ENCODE measurements at places on chromosomes 3 and 15.

DNA sequence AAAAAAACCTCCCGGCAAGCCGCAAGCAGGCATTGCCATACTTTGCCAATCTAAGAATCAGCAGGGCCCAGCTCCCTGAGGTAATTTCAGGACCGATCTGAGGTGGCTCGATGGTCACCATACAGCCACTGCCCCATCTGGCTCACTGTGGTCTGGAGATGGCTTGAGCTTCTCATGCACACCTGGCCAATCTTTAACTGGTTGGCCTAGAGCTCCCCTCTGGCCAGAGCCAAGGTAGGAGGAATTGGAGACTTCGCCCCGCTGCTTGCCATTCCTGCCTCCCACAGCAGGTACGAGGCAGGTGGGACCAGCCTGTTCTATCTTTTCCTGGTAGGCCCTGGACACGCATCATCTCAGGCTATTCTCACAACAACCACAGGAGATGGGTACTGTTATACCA lies 10.1 kb downstream of the CYP1A2 start:
- no peak for DNase-seq

DNA sequence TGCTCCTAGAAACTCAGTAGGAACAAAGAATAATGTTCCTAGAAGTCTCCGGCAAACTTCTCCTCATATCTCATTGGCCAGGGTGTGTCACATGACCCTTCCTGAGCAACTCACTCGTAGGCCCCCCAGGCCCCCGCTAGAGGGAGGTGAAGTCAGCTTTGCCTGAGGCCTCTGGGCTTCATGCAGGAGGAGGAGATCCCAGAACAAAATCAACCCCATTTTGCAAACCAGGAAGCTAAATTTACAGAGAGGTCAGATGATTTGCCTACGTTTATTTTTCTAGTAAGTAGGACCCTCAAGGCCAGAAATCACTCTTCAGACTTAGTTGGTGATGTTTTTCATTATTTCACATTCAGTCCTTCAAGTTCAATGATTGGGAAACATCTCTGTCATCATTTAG lies 99.1 kb downstream of the SSR3 start:
- no peak for DNase-seq

DNA sequence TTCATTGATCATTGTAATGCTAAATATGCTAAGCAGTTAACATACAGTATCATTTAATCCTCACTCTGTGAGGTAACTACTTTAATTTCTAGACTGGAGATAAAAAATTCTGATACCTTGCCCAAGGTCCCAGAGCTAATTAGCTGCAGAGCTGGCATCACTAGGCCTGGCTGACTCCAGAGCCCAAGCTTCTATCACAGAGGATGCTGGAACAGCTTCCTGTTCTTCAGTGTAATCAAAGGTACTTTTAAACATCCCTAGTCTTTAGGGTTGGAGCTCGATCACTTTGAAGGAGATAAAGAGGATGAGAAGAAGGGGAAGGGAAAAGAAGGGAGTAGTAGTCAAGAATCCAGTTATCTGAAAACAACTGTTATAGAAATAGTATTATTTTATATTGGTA lies 37.1 kb upstream of the BOC start:
- DNase-seq = no peak

GRCh38 chr3:142019794-142020320 lies 129.5 kb downstream of the TFDP2 start:
- no peak for DNase-seq

DNA sequence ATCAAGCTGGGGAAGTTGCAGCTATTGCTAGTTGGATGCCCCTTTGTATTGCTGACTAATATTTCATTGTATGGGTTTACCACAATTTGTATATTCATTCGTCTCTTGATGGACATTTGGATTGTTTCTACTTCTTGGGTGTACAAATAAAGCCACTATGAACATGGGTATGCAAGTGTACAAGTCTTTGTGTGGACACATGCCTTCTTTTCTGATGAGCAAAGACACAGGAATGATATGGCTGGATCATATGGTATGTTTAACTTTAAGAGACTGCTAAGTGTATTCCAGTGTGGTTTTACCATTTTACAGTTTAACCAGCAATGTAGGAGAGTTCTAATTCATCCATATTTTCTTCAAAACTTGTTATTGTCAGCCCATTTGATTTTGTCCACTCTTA lies 32.2 kb downstream of the NECTIN3 start:
- no peak for DNase-seq

DNA sequence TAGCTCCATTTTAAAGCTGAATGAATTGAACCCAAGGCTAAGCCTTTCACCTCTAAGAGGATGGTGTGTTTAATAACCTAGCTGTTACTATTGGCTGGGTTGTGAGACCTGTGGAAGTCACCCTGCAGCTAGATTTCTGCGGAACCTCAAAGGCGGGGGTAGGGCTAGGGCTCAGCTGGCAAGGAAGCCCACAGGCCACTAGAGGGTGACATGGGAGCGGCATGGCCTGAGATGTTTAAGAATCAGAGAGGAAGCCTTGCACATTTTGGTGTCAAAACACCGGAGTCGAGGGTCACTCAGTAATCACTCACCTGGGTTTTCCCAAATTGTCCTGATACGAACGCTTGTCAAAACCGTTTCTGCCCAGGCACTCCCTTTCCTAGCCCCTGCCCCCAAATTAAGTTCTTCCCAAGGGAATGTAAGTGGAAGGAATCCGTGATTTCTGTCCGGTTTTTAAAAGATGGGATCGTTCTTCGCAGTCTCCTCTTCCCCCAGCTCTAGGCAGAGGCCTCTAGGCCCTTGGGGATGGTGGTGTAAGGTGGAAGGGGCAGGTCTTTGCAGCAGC lies 3.8 kb upstream of the ACAD9 start:
- DNase-seq = peak; percentile 49

GRCh38 chr3:156148946-156149381 lies 28.6 kb downstream of the KCNAB1 start:
- DNase-seq = no peak

DNA sequence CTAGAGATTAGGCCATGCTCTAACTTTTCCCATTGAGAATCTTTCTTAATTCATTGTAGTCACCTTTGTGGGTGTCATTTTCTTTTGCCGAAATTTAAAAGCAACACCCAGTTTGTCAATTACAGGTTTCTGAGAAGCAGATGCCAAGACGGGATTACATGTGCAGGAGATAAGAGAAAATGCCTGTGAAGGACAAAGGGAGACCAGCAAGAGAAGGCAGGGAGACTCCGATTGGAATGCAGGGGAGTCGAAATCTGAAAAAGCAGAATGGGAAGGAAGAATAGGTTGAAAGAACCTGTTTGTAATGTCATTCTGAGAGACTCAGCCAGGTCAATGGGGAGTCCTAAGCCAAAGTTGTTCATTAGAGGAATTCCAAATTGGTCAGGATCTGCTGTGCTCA lies 3.6 kb upstream of the DPH6 start:
- no peak for DNase-seq

- DNase-seq = no peak
Measured at GRCh38 chr3:188507244-188507720, 353.3 kb downstream of the LPP start.

DNA sequence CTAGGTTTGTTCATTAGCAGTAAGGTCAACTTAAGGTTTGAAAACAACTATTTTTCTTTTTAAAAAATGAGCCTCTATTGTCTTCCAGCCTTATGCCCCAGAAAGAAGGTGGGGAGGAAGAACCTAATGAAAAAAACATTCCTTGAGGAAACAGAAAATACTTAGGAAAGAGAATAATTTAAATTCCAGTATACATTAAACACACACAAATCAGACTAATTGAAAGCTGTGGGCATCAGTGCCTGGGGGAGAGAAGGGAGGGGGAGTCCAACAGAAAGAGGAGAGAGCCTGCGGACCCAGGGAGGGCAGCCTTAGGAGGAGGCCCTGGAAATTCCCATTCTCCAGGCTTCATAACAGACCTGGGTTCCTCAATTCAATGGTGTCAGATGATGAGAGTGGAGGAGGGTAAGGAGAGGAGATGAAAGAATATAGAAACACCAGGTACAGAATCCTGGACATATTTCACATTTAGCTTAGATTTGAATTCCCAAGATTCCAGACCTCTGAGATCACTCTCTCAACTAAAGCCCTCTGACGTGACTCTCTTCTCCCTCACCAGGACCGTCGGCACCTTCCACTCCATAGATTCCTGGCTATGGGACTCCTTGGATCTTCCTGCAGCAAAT lies 320.5 kb upstream of the UMPS start:
- no peak for DNase-seq

DNA sequence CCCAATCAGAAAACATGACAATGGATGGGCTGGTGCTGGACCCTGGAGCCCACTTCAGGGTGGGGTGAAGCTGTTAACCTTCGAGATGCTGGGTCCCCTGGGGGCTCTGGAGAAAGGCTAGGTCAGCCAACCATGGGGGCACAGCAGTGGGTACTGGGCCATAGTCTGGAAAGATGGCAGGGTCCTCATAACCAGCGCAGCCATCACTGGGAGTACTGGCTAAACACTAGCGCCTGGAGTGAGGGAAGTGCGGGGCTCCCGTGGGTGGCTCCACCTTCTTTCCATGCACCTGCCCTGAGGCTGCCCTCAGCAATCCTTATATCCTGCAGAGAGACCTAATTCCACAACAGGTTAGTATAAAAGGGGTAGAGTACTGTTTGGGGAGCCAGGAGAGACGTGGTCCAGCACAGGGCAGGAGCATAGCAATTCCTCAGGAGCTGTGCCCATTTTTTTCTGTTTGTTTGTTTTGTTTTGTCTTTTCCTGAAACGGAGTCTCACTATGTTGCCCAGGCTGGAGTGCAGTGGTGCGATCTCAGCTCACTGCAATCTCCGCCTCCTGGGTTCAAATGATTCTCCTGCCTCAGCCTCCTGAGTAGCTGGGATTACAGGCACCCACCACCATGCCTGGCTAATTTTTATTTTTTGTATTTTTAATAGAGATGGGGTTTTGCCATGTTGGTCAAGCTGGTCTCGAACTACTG lies 122.6 kb upstream of the MEF2A start:
- no peak for DNase-seq

DNA sequence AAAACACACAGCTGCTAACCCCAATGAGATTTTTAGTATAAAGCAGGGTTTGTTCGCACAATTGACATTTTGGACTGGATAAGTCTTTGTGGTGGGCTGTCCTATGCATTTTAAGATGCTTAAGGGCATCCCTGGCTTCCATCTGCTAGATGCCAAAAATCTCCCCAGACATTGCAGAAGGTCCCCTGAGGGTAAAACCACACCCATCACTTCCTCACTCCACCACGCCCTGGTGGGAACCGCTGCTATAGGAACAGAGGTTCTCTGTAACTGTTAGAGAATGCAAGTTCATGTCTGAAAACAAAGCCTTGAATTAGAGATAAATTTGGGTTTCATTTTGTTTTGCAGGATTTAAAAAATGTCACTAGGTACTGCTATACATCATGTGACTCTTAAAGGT lies 67.7 kb downstream of the ARHGEF26 start:
- no peak for DNase-seq

DNA sequence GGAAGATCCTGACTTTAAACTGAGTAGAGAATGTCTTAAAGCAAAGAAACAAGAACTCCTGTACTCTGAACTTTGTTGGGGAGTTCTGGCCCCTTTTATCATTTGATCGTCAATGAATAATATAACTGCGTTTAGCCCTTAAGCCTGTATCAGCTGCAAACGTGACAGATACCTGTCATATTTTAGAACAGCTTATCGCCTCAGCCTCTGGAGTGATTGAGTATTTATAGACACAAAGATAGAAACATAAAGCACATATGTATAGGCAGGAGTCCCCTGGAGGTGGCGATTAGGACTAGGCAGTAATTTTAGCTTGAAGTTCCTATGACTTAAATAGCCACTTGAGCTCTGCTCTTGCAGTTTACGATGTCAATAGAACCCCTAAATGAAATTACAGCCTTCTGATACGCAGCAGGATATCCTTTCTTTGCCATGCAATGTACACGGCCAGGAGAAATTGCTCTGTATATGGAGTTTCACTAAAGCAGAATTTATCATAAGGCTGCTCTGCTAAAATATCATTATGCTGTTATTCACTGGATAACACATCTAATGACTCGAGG lies 321.8 kb downstream of the TIGIT start:
- no peak for DNase-seq

DNA sequence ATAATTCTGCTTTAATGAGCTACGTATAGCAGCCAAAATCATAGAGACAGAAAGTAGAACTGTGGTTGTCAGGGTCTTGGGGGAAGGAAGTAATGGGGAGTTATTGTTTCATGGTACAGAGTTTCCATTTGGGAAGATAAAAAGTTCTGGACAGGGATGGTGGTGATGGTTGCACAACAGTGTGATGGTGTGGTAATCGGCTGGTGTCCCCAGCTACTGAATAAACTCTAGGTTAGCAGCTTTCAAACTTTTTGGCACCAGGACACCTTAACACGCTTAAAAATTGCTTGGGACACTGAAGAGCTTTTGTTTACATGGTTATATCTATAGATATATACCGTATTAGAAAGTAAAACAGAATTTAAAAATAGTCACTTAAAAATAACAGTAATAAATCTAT lies 166.0 kb downstream of the NEK11 start:
- no peak for DNase-seq

- no peak for DNase-seq
Measured at GRCh38 chr15:95024351-95024750, 793.0 kb downstream of the MCTP2 start.

GRCh38 chr15:101308604-101309435 lies 13.8 kb upstream of the SNRPA1 start:
- no peak for DNase-seq

- DNase-seq = no peak
Measured at GRCh38 chr3:86914670-86915069, 76.3 kb downstream of the VGLL3 start.

GRCh38 chr15:51046799-51047449 lies 47.8 kb downstream of the TNFAIP8L3 start:
- DNase-seq = no peak

DNA sequence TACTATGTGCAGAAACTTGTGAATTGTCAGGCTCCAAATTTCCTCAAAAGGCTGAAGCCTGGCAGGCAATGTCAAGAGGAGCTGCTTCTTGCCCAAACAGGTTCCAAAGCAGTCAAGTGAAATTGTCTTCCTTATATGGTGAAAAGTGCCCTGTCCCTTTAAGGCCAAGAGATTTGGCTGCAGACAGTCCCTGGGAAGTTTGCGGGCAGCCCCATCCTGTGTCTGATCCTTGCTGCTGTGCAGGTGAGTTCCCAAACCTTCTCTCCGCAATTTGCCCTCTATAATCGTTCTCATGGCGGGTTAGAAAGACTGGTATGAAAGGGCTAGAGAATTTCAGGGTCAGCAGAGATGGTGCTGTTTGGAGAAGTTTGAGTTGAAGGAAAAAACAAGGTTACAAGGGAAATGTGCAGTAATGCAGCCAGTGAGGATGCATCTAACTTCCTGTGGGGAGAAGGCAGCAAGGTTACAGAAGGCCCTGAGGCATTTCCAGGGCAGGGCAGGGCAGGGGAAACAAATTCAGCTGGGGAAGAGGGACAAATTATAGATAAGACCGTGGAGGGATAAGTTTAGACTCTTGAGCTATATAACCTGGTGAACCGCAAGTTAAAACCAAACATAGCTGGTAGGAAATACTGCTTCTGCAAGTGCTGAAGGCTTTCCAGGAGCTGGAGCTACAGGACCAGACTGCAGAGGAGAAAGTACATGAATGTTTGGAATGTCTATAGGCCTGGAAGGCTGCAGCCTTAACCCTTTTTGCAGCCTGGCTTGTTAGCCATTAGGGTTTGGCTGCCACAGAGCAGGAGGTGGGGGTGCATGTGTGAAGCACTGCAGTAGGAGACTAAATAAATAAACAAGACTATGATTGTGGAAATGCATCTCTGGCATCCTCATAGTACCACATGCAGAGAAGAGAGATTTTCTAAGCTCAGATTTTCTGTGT lies 256.2 kb upstream of the IL12A start:
- DNase-seq = no peak

- DNase-seq = no peak
Measured at GRCh38 chr3:180523040-180523439, 78.9 kb upstream of the TTC14 start.

- DNase-seq = no peak
Measured at GRCh38 chr3:40780291-40780924, 255.6 kb downstream of the ZNF621 start.

- no peak for DNase-seq
Measured at GRCh38 chr3:146968204-146968651, 363.1 kb upstream of the PLSCR5 start.

All from stimulated activated naive B cell treated with anti-CD40 and anti-IgM and Interleukin-4, amounts not matched to agents 10 μg/mL and 1 μg/mL and 100 μg/mL, for 72 hours (primary cell).